ENCODE measurements at places on chromosomes 1 and 21.

- DNase-seq, result no peak
These were observed 18.3 kb upstream of the MPL start for GRCh38 chr1:43319288-43319687.

GRCh38 chr1:219463636-219464035 is 149.3 kb downstream of the ZC3H11B start:
- DNase-seq, result no peak

DNA sequence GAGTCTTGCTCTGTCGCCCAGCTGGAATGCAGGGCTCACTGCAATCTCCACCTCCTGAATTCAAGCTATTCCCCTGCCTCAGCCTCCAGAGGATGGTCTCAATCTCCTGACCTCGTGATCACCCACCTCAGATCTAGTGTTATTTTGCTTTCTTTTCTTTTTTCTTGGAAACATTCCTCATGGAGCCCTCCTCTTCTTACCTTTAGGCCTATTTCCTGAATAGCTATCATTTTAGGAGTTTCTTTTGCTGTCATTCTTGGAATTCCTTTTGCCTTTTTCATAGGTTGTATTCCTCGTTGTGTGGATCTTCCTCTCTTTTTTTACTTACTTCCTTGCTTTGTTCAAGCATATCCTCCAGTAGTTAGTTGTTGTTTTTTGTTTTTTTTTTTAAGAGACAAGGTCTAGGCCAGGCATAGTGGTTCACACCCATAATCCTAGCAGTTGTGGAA is 173.8 kb downstream of the RASAL2 start:
- no peak for DNase-seq

- DNase-seq, result no peak
These were observed 53.1 kb downstream of the NBPF6 start for GRCh38 chr1:108503062-108503733.

DNA sequence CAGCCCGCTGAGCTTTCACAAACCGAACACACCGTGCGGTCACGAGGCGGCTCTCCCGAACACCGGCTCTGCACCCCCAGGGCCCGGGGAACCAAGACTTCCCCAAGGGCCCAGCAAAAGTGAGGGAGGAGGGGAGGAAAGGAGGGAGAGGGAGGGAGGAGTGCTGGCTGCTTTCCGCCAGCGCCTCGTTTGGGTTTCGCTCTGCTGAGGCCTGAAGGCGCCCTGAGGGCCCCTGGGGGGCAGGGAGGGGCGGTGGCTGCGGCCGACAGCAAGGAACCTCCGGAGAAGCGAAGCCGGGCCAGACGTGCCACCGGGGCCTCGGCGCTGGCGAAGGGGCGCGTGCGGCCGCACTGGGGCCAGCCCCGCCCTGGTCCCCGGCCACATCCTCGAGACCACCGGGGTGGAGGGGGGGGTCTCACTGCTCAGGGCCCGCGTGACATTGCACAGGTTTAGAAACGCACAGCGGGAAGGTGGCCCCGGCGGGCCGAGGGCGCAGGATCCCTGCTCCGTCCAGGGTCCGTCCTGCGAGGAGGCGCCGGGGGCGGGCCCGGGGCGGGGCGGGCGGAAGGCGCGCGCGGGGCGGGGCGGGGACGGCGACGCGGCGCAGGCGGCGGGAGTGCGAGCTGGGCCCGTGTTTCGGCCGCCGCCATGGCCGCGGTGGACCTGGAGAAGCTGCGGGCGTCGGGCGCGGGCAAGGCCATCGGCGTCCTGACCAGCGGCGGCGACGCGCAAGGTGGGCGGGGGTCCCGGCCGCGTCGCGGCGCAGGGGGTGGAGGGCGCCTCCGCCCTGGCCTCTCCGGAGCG is at the start of gene PFKL:
PFKL (plus strand) TSS at position 596 of the 804 bp plus-strand sequence; CDS start at position 649, 53 bp downstream.
- DNase-seq, result peak; percentile 59

- no peak for DNase-seq
These were observed 20.6 kb downstream of the COL6A2 start for GRCh38 chr21:46118316-46119143.

DNA sequence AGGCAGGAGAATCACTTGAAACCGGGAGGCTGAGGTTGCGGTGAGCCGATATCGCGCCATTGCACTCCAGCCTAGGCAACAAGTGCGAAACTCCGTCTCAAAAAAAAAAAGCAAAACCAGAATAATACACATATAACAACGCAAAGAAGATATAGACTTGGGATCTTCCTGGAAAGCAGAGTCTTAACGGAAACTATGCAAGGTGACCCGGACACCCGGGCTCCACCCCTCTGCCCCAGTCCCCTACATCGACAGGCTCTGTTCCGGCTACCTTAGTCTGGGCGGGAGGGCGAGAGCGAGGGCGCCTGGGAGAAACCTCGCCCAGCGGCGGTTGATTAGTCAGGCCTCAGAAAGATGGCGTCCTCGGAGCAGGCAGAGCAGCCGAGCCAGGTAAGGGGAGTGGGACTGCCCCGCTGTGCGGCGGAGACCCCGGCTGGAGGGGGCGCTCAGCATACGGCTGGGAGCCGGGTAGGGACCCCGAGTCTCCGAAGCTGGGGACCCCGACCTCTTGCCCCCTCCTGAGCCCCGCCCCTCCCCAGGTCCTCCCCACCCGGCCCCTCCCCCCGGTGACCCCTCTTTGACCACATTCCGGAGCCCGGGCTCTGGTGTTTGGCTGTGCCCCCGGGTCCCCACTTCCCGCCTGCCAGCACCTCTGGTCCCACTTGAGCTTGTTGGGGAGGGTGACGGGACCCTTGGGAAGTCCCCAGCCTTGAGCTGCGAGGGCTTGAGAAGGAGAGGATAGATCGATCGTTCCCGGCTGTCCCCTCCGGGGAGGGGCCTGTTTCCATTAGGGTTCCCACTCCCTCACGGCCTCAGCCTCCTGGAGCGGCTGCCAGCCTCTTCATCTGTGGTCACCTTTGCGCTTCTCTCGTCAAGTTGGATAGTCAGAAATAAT is at the start of gene PEX14:
PEX14 (plus strand) TSS at position 338 of the 895 bp plus-strand sequence; CDS start at position 355, 17 bp downstream.
- DNase-seq, result peak; percentile 81

DNA sequence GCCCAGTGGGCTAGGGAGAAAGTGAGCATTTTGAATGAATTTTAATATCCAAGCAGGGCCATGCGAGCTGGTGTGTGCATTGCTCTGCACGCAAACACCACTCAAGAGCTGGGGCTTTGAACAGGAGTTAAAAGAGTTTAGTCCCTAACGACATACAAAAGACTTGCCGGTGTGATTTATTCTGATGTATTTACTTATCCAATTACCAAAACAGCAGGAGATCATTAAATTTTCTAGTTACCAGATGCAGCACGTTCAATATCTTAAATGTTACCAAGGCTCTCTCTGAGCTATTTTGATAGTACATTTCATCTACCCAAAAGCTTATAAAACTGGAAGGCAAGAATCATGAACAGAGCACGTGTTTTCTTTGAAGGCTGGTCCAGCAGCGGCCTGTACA is 30.0 kb upstream of the DMRTA2 start:
- DNase-seq, result no peak
